Inflammatory macrophage (primary cell): ENCODE measurements at places on chromosomes 6 and 20.

- no peak for DNase-seq
Measured at GRCh38 chr6:84825461-84825860, 61.1 kb upstream of the TBX18 start.

GRCh38 chr6:25469797-25470388 lies 182.1 kb upstream of the SCGN start:
- no peak for DNase-seq

- DNase-seq = no peak
Measured at GRCh38 chr20:38537176-38537575, 43.8 kb upstream of the ADIG start.

DNA sequence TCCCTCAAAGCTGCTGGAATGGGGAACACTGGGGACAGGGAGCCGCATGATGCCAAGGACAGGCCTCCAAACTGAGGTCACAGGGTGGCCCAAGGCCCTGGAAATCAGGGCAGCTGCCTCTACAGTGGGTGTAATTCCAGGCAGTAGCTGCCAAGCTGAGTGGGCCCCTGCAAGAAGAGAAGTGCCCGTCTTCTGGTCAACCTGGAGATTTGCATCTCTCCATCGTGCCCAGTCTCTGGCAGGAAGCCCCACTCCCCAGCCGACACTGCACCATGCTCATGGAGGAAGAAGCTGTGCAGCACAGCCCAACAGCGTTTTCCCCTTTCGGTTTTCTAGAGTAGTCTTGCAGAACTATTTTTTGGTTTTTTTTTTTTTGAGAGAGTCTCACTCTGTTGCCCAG lies 2.2 kb upstream of the FAM209A start:
- no peak for DNase-seq

DNA sequence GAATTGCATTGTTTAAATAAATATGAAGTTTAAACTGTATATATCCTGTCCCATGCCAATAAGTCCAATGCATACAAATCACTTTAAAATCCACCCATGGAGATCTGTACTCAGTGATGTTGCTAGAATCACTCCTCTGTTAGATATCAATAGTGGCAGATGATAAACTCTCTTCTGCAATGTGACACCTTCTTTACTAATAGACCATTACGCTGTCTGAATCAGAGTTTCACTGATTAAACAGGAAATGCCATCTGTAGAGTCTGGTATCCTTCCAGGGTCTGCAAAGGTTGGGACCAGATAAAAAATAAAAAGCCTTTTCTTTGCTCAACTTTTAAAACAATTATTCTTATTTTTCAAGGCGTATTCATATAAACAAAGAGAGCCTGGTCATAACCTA lies 134.5 kb downstream of the EDN3 start:
- DNase-seq = no peak

DNA sequence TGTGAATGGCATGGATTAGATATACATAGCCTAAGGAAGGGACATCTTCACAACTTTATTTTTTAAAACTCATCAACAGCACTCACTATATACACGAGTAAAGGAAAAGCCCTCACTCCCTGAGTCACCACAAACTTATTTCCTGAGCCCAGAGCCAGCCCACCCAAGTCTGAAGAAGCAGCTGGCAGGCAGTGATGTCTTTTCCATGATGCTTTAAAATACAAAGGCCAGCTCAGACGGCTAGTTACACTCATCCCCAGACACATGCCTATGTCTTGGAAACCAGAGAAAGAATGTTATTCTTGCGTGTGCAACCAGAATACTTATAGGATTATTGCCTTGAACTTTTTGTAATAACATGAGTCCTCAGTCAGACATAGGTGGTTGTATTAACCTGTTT lies 114.4 kb downstream of the ADGRG6 start:
- DNase-seq = no peak

GRCh38 chr20:21126581-21126870 lies 644 bp downstream of the KIZ start:
- no peak for DNase-seq

- no peak for DNase-seq
Measured at GRCh38 chr20:43430265-43431133, 27.2 kb upstream of the SRSF6 start.

DNA sequence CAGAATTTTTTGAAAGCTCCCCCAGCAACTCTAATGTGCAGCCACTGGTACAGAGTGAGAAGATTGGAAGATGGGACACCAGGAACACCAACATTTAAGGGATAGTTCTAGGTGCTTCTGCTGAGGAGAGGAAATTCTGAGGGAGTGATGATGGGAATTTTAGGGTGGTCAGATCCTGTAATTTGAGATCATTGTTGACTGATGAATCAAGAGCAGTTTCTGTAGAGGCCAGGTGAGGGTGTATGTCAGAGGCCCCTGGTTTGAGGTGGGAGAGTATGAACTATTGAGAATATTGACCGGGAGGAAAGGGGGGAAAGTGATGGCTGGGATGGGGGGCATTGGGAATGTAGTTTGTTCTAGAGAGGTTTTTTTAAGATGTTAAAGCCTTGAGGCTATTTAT lies 47.2 kb downstream of the PTPRA start:
- no peak for DNase-seq

DNA sequence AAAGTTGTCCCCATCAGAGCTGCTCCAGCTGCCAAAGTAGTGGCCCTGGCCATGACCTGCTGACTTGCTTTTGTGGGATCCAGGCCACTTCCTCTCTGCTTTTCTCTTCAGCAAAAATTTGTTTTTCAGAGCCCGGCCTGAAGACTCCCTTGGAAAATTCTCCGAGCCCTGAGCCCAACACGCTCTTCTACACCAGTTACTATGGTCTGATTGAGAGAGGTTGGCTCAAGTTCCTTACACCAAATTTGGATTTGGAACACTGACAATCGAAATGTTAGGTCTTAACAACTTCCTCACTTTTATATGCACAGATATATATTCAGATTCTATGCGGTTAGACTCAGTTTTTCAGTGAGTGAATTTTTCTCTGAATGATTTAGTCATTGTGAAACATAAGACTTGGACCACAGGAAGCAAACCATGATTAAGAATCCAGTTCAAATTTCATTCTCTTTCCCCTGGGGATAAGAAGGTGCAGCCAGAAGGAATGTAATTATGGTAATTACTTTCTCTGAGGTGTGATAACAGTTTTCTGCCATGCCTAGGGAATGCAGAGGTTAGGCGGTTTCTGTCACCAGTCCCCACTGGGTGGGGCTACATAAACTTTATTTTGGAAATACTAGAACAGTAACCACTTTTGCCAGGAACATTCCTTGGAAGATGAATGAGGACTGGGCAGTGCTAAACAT lies 365.2 kb downstream of the SYNE1 start:
- DNase-seq = no peak

GRCh38 chr20:40933758-40934157 lies 94.9 kb upstream of the TOP1 start:
- no peak for DNase-seq

- DNase-seq = no peak
Measured at GRCh38 chr6:156336089-156336488, 441.1 kb upstream of the ARID1B start.

DNA sequence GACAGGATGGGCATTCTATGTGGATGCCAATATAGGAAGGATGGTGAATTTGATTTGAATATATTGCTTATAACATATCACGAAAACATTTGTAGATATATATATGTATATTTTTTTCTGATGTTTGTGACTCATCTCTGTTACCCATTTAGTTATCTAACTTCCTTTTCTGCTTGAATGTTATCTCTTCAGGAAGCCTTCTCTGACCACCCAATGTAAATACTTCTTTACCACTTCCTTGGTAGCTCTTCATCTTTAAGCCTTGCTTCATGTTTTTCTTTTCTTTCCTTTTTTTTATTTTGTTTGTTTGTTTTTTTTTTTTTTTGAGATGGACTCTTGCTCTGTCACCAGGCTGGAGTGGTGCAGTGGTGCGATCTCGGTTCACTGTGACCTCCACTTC lies 260.5 kb upstream of the EPHA7 start:
- DNase-seq = no peak

- DNase-seq = peak; percentile 94
Measured at GRCh38 chr20:31523361-31524283, 9.4 kb downstream of the HM13 start.

- DNase-seq = peak; percentile 47
Measured at GRCh38 chr6:85493389-85493788, 43.5 kb downstream of the NT5E start.

GRCh38 chr6:15793826-15794225 lies 131.0 kb upstream of the DTNBP1 start:
- DNase-seq = no peak

DNA sequence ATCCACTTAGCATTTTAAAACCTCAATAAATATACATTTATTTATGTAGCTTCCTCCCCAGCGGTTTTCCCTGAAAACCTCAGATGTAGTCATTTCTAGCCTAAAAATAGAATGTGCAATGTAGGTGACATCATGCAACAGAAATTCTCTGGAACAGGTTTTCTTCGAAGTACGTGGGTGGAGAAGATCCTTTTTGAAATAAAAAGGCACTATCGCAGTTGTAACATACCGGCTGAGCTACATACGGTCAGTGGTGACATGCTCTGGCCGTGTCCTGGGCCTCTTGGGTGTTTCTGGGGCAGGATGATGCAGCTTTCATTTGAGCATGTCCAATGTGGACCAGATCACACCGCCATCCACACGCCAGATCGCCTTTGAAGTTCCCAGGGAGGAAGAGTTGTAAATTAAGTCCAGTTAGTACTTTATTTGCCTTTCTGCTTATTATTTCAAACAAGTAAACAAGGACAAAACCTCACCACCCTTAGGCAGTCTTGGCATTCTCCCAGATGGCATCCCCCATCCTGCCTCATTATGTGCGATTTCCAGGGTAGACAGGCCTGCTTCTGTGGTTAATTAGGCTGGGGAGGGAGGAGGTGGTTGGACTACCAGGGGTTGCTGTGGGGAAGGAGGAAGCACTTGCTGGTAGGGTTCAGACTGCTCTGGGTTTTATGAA lies 109.5 kb upstream of the CLDN20 start:
- DNase-seq = peak; percentile 95

DNA sequence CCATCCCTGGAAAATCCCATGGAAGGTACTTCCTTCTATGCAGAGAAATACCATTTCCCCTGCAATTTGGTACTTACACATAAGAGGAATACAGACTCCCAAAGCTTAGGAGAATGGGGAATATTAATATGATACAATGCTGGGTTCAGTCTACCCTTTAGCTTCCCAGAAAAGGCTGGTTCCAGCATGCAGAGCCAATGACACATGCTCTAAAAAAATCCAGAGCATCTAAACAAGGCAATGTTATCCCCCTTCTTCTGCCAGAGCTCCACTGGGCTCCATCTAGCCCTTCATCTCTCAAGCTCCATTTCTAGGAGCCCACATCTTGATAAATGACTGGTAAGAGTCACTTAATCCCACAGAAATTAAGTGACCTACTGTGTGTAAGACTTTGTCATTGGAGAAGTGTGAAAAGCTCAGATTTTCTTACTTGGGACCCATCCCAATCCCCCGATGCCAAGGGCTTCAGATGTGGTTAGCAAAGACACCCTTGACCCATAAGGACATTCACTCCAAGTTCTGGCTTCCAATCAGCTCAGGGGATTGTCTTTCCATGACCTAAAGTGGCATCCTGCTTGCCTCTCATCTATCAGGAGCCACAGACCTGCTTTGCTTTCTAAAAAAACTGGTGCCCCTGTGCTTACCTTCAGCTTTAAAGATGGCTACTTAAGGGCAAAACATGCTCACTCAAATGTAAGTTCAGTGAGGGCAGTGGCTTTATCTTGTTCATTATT lies 137.5 kb downstream of the UNC5CL start:
- no peak for DNase-seq

DNA sequence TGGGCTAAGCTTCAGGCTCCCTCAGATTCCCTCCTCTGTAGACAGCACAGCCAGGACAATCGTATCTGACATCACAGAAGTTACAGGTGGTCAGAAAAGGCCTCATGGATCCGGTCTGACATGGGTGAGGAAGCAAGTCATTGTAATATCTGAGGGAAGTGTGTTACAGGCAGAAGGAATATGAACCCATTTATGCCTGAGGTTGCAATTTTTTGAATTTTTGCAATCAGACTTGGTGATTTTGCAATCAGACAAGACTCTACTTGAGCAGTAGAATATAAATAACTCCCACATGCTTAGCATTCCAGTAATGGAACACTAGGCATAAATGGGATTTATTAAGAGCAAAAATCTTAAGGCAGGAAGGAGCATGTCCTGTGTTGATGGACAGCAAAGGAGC lies 52.1 kb downstream of the CBLN4 start:
- DNase-seq = no peak

DNA sequence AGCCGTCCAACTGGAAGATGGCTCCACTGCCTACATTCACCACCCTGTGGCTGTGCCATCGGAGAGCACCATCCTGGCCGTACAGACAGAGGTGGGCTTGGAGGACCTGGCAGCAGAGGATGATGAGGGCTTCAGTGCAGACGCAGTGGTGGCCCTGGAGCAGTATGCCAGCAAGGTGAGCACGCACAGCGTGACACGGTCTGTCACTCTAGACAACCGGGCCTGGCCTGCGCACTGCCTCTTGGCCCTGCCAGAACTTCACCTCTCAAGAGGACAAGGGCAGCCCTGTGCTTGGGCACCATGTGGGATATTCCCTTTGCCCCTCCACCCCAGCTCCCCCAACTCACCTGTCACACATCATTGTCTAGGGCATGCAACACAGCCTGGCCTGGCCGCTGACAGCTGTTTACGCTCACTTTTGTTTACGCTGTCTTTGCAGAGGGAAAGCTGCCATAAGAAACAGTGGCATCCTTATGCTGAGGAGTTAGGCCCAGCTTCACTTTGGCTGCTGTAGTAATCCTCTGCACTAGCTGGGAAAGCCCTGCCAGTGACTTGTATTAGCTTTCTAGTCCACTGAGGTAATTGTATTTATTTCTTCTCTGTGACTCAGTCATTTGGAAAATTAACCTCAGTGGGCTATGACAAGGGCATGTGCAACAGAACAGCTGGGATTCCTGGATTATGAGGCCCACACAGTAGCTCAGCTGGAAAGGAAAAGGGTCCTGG lies 9.8 kb upstream of the DEF6 start:
- DNase-seq = no peak

DNA sequence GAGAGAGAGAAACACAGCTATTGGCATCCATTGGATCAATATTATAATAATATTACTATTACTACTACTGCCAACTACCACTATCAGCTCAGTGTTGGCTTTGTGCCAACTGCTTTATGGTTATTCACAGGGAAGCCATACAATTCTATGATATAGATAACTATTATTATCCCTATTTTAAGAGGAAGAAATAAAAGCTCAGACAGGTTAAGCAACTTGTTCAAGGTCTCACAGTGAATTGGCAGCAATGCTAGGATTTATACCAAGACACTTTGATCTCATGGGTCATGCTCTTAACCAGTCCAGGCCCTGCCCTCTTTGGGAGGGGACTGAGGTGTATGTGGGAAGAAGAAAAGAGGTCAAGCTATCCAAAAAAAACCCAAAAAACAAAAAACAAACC lies 82.0 kb upstream of the TRAF3IP2 start:
- DNase-seq = no peak

DNA sequence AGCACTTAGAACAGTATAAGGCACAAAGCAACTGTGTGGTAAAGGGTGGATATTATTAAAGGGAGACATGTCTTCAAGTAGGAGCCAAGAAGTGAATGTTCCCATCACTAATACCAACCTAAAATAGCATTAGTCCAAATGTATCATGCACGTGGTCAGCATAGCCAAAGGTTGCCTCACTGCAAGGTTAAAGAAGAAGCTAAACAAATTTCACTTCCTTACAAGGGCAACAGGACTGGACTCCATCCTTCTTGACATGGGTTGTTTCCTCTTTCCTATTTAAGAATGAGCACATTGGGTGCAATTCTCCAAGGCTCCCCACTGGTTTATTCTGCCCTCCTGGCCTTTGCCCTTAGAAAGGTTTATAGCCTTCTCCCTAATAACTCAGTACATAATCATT lies 186.7 kb downstream of the PHACTR1 start:
- DNase-seq = peak; percentile 88
